ENCODE measurements at places on chromosomes 16 and 17.

DNA sequence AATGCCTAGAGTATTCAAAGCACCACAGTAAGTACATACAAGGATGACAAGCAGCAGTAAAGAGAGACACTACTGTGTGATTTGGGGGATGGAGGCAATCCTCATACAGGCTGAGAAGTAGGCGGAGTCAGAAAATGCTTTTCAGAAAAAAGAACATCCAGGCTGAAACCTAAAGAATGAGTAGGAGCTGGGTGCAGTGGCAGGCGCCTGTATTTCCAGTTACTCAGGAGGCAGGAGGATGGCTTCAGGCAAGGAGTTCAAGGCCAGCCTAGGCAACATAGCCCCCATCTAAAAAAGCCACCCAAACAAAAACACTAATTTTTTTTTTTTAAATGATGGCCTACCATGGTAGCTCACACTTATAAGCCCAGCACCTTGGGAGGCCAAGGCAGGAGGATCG is 10.3 kb downstream of the KANSL1 start:
- no peak for DNase-seq

- DNase-seq = no peak
Observed at GRCh38 chr16:66293932-66294331, 72.6 kb upstream of the CDH5 start.

DNA sequence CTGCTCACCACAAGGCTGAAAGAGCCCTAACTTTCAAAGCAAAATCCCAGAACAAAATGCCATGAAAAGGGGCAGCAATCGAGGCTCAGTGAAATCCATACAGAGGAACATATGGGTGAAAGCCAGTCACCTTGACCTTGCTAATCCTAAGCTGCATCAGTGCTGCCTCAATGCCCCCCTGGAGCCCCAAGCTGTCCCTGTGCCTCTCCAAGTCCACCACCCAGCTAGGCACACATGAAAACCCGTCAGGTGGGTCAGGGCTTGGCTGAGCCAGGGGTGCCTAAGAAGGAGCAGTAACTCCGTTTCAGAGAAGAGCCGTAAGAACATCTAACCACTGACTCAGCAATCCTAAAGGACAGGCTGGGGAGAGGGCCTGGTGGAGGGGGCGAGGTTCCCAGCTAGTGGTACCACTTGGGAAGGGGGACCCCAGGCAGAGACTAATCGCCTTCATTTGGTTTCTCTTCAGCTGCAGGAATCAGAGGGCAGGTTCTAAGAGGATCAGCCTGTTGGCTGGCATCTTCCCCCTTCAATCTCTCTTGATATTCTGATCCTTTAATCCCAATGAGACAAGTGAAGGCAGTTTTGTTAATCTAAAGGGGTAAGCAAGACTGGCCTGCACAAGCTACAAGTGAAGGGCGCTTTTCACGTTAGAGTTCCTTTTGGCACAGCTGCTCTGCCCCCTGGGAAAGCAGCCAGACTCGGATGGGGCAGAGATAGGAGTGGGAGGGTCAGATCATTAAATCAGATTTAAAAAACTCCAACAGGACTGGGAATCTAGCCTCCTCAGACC is 7.6 kb downstream of the PITPNA start:
- no peak for DNase-seq

DNA sequence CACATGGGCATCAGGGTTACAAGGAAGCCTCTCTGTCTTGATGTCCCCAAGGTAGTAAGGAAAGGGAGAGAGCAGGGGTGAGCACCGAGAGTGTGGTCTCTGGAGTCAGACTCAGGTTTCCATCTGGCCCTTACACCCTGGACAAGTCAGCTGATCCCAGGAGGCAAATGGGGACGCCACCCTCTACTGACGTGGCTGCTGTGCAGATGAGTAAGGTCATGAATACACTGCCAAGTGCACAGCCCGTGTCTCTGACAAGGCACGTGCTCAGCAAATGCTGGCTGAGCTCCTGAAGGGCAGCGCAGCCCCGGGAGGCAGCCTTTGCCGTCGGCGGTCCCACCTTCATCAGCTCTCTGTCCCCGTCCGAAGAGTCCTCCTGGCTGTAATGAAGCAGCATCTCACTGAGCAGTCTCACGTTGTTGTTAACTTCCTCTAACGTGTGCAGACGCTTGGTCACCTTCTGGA is 19.4 kb downstream of the GGA3 start:
- DNase-seq = no peak

DNA sequence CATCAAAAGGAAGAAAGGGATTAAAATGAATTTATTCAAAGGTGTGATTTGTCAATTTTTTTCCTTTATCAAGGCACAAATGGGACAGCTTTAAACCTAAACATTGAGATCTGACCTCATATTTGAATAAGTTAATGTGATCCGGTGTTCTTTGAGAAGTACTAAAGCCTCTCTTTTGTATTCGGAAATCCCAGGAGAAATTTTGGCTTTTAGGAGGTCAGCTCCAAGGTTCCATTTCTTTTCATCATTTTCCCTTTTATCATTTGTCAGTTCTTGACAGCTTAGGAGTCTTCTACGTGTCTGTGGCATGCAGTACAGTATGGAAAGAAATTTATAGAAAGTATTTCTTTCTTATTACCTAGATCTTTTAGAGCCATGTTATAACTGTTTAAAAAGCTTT is 873.4 kb upstream of the CDH8 start:
- no peak for DNase-seq

DNA sequence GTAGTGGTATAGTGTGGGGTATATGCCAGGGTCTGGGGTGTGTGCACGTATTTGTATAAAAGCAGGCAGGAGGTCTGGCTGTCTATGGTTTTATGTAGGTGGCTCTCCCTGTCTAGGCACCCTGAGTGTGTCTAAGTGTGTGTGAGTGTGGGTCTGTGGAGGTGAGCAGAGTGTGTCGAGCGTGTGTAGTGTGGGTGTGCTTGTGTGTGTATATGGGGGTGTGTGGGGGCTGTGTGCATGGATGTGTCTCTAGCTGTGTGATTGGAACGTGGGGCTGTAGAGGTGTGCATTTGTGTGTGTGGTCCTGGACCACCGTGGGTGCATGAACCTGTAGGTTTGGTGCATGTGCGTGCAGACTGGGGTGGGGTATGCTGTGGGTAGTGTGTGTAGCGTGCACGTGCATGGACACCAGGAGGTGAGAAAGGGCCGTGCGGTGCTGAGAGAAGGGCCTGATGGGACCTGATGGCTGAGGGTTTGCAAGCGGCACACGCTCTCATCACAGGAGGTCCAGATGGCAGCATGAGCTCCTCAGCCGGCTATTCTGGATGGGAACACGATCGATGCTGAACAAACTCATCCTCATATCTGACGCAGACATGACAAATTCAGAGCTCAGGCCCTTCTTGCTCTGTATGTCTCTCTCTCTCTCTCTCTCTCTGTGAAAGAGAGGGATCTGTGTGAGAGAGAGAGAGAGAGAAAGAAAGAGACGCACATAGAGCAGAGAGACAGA is 27.7 kb downstream of the SPACA3 start:
- DNase-seq = no peak

All from stimulated activated CD4-positive, alpha-beta T cell treated with anti-CD3 and anti-CD28 coated beads, Interleukin-1b, Interleukin-23, amount 100 ng/mL, for 4 hours (primary cell).